ENCODE measurements at places on chromosomes 6 and 20.

- DNase-seq = no peak
These were observed 126.4 kb upstream of the AHI1 start for GRCh38 chr6:135623979-135624378.

DNA sequence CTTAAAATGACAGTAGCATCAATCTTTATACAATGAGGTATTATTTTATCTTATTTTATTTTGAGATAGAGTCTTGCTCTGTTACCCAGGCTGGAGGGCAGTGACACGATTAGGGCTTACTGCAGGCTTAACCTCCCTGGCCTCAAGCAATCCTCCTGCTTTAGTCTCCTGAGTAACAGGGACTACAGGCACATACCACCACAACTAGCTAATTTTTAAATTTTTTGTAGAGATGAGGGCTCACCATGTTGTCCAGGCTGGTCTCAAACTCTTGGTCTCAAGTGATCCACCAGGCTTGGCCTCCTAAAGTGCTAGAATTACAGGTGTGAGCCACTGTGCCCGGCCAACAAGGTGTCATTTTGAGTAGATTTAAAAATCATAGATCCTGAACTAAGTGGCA lies 125.9 kb downstream of the PDSS2 start:
- DNase-seq = no peak

DNA sequence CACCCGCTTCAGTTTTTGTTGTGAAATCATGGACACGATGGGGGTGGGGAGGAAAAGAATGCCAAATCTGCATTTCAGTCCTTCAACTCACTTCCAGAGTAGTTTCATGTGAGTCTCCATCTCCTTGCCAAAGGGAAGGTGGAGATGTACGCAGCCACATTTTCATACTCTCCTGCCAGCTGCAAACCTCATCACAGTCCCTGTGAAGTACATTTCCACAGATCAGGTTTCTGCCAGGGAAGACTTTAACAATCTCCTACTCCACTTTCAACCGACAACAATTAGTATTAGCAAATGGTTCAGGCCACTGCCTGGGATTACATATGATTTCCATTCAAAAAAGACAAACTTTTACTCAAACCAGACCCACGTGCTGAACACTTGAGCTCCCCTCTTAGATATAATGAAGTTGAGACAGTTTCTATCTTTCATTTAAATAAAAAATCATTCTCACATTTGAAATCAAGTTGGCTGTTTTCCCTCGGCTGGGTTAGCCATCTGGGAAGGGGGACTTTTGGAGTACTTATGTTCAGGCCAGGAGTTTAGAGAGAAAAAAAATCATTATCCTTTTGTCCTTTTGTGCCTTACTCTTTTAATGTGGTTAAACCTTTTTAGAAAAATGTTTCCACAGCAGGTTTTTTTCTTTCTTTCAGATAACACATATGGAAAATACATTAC lies 51.0 kb upstream of the CEP162 start:
- DNase-seq = no peak

DNA sequence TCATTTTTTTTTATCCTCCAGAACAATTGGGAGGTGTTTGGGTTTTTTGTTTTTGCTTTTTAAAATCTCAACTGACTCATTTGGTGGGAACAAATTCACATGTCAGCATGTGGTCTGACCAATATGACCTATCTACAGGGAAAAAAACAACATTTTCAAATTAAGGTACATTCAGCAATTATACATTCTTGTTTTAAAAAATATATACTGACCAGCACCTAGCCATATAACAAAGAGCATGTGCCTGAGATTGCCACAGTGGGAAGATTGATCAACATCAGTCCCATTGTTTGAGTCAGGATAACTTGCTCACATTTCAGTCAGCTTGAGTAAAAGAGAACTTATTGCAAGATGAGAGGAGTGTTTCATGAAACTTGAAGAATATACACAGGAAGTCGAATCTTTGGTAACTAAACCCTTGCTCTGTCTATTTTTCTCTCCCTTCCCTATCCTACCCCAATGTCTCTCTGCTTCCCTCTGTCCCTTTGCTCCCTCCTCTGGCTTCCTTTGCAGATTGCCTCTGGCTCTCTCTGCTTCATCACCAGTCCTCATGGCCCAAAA lies 163.2 kb upstream of the TAB2 start:
- DNase-seq = no peak

DNA sequence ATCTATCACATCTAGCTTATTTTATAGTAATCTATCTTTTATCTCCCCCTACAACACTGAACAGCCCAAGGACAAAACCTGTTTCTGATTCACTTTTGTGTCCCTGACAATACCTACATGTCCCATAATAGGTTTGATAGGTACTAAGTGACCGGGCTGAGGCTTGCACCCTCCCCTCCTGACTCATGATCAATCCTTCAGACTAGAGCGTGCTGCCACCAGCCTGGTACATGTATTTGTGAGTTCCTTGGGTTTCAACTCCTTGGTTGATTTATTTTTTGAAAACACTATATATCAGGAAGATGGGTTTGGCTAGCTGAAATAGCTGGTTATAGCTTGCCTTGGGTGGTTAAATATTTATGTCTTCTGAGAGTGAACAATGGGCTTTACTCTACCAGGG lies 41.6 kb upstream of the RAB23 start:
- no peak for DNase-seq

GRCh38 chr20:59850018-59850641 lies 83.3 kb downstream of the SYCP2 start:
- DNase-seq = peak; percentile 65

- no peak for DNase-seq
These were observed 542 bp downstream of the FGD2 start for GRCh38 chr6:37005827-37006567.

DNA sequence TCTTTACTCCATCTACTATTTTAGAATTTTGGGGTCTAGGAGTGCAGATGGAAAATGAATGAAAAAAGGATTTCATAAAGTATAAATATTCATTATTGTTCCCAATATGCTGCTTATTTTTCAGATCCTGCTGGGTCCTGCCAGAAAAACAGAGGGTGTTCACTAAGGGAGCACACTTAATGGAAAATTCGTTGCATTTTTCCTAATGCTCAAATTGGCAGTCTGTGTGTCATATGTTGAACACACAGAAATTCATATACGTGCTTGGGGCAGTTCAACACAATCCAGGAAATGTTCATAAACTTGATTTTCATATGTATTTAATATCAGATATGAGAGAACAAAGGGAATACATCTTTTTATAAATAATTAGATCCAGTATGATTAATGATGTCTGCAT lies 1019.4 kb downstream of the EPHA7 start:
- no peak for DNase-seq

- no peak for DNase-seq
These were observed 30.1 kb downstream of the ELMO2 start for GRCh38 chr20:46376196-46376785.

GRCh38 chr6:169800116-169800667 lies 48.8 kb downstream of the ERMARD start:
- no peak for DNase-seq

GRCh38 chr20:62476056-62476838 lies 452 bp upstream of the GATA5 start:
- DNase-seq = no peak

- no peak for DNase-seq
These were observed 6.1 kb downstream of the SAMD3 start for GRCh38 chr6:130216620-130217019.

DNA sequence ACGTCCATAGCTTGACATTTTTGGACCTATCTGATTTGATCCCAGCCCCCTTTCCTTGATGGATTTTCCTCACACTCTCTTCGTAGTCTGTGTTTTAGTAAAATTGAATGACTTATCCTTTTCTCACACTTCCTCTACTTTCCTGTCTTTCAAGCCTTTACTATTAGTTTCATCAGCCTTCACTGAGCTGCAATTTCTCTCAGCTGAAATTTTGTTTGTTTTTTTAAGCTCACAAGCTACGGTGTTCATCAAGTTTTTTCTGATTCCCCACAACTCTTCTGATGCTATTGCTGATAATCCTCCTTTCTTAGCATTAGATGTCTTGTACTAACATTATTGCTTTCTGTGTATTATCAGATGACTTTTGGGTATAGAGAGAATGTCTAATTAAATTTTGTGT lies 263.7 kb downstream of the TBX18 start:
- no peak for DNase-seq

DNA sequence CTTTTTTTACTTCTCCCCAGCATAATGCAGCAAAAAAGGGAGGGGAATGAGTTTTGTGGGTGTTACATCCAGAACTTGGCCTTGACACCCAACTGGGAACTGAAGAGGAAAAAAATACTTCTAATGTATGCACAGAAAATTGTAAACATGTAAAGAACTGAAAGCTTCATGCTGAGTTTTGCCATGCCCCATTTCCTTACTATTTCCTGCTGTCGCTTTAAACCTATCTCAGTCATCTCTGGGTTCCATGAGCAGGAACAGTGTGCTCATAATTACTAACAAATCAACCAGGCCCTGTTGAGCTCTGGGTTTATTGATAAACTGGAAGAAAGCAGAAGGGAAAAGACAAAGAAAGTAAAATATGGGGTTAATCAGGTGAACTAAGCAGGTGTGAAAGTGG lies 14.2 kb downstream of the TFAP2B start:
- no peak for DNase-seq

- no peak for DNase-seq
These were observed 18.8 kb downstream of the ARHGAP18 start for GRCh38 chr6:129691043-129691640.

- DNase-seq = no peak
These were observed 94.2 kb upstream of the FLRT3 start for GRCh38 chr20:14431568-14431967.

GRCh38 chr20:41134362-41135186 lies 2.8 kb upstream of the PLCG1 start:
- DNase-seq = no peak

DNA sequence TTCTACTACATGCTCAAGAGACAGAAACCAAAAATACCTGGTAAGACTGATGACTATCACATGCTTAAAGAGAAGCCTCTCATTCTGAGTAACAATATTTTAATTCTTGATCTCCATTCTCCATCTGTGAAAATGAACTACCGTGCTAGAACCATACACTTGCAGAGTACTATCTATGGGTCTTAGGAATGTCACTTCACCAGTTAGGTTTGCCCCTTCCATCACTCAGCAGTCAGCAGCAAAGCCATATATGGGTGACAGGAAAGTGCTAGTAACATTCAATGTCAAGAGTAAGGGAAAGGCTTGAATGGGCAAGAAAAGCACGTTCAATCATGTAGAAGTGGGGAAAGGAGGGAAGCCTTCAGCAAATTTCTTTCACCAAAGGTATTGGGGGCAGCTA lies 2.3 kb downstream of the DNAAF9 start:
- DNase-seq = no peak

DNA sequence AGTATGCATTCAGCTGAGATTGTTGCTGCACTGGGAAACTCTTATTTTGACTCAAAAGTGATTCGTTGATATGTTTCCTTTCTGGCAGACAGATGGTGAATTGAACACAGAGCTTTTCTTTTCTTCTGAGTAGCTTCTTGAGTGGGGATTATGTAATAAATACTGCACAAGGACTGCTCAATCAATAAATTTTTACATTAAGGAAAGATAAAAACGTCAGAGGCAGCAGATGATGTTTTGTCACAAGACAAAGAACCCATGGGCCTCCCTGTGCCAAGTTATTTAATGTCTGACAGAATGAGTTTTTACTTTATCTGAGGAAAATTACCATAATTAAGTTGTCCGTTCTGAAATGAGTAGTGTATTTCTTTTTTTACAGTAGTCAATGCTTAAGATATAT lies 460.3 kb downstream of the UTRN start:
- no peak for DNase-seq

All from AML-193 (cell line).